Heart left ventricle (tissue), 16 donors: ENCODE measurements at places on chromosomes 5 and 9. TPM values are rescaled to one million over a fixed set of nuclear protein-coding genes. Genes with fewer than 3 reads are reported as not detected.
A peak's percentile ranks its signal among the peaks of the same experiment; 100 is the strongest.

GRCh38 chr5:62608529-62609511 lies 30.2 kb downstream of the LRRC70 start:
- H3K4me3 ChIP-seq = no peak overlapping the region
- no peaks in the 10 kb centered on the region for H3K36me3 ChIP-seq
- H3K27ac ChIP-seq = no peak overlapping the region
- DNase-seq = peak; percentile 10

- no peaks in the 10 kb centered on the region for H3K4me1 ChIP-seq
- no peaks in the 10 kb centered on the region for H3K27me3 ChIP-seq
- no peak for DNase-seq
- H3K27ac ChIP-seq = no peak overlapping the region
- no peaks in the 10 kb centered on the region for H3K36me3 ChIP-seq
- H3K4me3 ChIP-seq = no peak overlapping the region
Observed at GRCh38 chr5:73770172-73771025, 144.4 kb downstream of the ARHGEF28 start.

Gene PCDHB7
- total RNA-seq = 0.72 TPM

Gene NR2F1
- not detected for total RNA-seq

Gene MAML1
- total RNA-seq = 11.9 TPM

Gene SPINK13
- total RNA-seq = not detected

DNA sequence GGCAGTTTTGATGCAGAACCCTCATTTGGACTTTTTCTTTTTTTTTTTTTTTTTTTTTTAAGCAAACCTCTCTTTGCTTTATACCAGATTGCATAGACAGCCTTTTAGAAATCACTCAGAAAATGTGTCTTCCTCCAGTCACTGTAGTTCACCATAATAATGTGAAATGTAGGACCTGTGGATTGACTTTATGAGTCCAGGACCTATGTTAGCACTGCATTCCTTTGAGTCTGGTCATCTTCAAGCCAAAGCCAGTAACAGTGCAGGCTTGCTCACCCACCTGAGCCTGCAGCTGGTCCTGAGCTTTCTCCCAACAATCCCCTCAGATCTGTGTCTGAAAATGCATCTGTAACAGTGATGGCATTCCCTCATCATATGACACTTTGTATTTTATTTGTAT lies 110.7 kb upstream of the NFIL3 start:
- no peak overlapping the region for H3K27ac ChIP-seq
- H3K4me1 ChIP-seq = no peaks in the 10 kb centered on the region
- no peaks in the 10 kb centered on the region for H3K27me3 ChIP-seq

DNA sequence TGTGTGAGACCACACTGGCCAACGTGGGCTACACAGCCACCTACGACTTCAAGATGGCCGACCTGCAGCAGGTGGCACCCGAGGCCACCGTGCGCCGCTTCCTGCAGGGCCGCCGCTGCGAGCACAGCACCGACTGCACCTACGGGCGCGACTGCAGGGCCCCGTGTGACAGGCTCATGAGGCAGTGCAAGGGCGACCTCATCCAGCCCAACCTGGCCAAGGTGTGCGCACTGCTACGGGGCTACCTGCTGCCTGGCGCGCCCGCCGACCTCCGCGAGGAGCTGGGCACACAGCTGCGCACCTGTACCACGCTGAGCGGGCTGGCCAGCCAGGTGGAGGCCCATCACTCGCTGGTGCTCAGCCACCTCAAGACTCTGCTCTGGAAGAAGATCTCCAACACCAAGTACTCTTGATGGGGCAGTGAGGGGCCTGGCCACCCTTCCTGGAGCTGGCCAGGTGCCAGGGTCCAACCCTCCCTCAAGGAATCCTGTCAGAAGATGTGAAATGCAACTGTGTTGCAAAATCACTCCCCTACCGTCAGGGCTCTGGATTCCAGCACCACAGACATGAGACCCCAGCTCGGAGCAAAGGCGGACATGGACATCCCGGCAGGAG lies 11.1 kb downstream of the DIPK1B start:
- peaks cover 11% of the 10 kb centered on the region for H3K4me1 ChIP-seq
- peaks cover 3% of the 10 kb centered on the region for H3K36me3 ChIP-seq
- no peak overlapping the region for H3K27ac ChIP-seq
